ENCODE measurements at places on chromosomes 2 and 18.
A peak's percentile ranks its signal among the peaks of the same experiment; 100 is the strongest.

DNA sequence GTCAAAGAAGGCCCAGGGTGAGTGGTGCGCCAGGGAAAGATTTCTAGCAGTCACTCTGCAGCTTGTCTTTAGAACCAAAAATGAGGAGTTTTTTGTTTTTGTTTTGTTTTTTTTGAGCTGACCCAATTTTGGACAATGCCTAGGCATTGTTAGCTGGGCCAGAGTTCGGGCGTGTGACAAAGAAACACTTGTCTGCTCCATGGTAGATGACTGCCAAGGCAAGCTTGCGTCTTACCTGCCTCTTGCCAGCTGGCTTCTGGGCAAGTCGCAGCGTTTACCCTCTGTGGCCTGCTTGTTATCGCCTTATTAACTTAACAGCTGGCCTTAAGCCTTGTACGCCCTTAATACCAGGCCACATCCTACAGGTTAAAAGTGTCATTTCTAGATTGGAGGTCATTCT lies 114.3 kb downstream of the GALNT1 start:
- peak; percentile 88 for DNase-seq

DNA sequence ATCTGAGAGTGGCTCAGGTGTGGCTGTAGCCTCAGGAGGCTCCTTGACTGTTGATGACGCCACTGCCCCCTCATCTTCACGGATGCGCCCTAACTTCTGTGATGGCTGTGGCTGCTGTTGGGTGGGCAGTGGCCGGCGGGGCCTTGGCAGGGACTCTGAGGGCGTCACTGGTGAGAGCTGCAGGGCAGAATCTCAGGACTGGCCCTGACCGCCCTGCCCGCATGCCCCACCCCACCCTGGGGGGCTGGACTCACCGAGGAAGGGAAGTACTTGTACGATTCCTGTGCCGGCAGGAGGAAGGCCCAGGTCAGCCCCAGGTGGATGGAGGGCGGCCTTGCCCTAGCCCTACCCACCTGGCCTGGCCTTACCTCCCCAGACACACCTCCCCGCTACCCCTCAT lies 2.4 kb downstream of the CXXC1 start:
- DNase-seq: no peak

DNA sequence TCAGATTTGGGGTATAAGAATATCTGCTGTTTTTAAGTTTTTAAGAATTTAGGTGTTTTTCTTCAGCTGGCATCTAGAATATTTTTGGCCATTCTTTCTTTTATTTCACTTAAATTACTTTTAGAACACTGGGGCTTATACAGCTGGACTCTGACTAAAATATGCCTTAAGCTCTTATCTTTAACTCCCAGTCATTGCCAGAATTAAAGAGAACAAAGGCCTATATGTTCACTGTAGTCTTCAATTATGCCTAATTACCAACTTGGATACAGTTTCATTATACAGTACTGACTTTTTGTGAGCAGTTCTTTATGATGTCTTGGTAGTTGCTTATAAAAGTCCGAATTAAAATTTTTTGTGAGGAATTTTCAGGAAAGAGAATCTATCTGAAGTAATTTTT lies 192.8 kb downstream of the ZNF407 start:
- DNase-seq: no peak

DNA sequence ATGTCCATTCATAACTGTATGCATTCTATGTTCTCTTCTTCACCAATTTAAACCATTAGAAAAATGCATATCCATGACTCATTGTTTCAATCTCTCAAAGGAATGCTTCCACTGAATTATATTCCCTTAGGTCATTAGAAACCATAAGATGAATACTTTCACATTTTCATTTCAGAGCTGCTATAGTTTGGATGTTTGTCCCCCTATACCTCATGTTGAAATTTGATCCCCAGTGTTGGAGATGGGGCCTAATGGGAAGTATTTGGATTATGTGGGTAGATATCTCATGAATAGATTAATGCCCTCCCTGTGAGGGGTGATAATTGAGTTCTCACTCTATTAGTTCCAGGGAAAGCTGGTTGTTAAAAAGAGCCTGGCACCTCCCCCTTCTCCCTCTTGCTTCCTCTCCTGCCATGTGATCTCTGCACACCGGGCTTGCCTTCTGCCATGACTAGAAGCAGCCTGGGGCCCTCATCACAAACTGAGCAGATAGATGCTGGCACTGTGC lies 35.7 kb downstream of the THUMPD2 start:
- DNase-seq: no peak

GRCh38 chr2:1501038-1501851 lies 88.0 kb downstream of the TPO start:
- no peak for DNase-seq

Data from anterior cingulate cortex (tissue), 58 donors.